ENCODE measurements at places on chromosomes 11 and 22. TPM values are rescaled to one million over a fixed set of nuclear protein-coding genes. Genes with fewer than 3 reads are reported as not detected.

GRCh38 chr22:35997438-35997837, 31.2 kb downstream of the RBFOX2 start:
- H3K4me3 ChIP-seq, result no peak overlapping the region
- no peak overlapping the region for H3K27ac ChIP-seq
- no peaks in the 10 kb centered on the region for H3K4me1 ChIP-seq
- no peaks in the 10 kb centered on the region for H3K36me3 ChIP-seq
- no peak for DNase-seq
- no peaks in the 10 kb centered on the region for H3K27me3 ChIP-seq

DNA sequence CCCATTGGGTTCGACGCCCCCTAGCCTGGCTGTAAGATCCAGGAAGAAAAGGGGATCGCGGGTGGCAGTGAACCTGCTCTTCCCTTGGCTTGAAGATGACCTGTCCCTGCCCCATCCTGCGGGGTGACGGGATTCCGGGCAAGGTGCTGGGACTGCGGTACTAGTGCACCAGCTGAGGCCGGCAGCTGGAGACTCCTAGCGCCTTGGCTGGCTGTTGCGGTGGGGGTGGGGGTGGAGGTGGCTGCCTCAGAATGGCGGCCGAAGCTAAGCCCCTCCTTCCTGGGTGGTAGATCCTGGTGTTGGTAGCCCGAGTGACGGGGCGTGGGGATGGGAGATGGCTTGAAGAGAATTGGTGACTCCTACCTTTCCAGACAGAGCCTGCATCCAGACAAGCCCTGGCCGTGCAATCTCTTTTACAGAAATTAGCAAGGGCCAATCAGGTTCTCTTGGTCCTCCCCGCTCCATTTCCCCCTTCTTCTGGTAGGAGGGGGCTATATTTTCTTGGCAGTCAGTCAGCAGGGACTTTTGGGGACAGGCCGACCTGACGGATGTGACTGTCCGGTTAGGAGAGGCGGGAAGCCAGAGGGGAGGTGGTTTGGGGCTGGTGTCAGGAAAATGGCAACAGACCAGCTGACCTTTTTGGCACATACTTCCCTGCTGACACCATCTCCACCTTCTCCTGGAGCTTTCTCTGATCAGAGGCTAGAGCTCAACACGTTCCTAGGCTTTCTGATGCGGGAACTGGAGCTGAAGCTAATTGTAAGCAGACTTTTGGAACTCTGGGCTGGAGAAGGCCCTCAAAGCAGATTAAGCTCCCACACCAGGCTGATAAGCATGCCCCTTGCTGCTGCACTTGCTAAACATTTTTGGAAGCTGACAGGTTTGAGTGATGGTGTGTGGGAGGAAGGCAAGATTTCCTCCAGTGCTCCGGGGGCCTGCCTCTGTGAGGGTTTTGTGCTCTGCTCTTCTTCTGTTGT, 2.0 kb downstream of the NAV2 start:
- H3K36me3 ChIP-seq, result no peaks in the 10 kb centered on the region
- peak overlapping the region; percentile 96 for H3K4me3 ChIP-seq
- H3K27ac ChIP-seq, result no peak overlapping the region
- peaks cover 58% of the 10 kb centered on the region for H3K27me3 ChIP-seq
- H3K4me1 ChIP-seq, result peaks cover 19% of the 10 kb centered on the region

The GAL3ST1 gene
- 1.7 TPM for total RNA-seq

DNA sequence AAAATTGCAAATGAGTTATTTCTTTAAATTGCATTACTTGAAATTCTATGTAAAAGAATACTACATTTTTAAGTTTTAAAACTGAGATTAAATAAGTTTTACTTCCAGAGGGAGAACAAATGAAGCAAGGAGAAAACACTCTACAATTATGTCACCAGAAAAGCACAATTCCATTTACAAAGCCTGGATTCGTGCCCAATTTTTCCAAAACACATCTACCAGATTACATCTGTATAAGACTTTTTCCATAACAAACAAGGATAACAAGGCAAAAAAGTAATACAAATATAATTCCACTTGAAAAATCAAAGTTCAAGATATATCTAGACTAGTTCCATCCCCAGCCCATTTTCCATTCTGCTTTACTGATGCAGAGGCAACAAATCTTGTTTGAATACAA, 40.5 kb downstream of the MTMR2 start:
- H3K27me3 ChIP-seq, result no peaks in the 10 kb centered on the region
- no peak overlapping the region for H3K27ac ChIP-seq
- H3K4me1 ChIP-seq, result peaks cover 4% of the 10 kb centered on the region
- H3K36me3 ChIP-seq, result peaks cover 7% of the 10 kb centered on the region

DNA sequence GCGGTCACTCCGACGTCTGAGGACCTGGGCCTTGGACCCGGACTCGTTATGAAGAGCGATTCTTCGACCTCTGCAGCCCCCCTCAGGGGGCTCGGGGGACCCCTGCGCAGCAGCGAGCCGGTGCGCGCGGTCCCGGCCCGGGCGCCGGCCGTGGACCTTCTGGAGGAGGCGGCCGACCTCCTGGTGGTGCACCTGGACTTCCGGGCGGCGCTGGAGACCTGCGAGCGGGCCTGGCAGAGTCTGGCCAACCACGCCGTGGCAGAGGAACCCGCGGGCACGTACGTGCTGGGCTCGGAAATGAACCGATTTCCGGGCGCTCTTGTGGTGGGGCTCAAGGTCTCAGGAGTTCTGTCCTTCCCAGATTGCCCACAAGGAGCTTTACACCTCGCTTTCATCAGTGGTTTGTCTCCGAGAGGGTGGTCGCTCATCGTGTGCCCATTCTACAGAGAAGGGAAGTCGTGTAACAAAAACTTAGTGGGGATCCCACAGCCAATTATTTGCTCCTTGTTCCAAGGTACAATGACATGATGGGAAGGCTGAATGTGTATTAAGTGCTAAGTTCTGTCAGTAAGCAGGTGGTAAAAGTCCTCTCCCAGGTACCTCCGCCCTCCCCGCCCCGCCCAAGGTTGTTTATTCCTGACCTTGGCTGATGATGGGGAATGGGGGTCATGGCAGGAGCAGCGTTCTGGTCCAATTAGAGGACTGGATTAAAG, 695 bp downstream of the PEX26 start:
- H3K4me3 ChIP-seq, result peak overlapping the region; percentile 96
- peak overlapping the region; percentile 95 for H3K27ac ChIP-seq
- H3K36me3 ChIP-seq, result peaks cover 30% of the 10 kb centered on the region
- peaks cover 50% of the 10 kb centered on the region for H3K4me1 ChIP-seq
- no peaks in the 10 kb centered on the region for H3K27me3 ChIP-seq
- DNase-seq, result peak; percentile 68

The C22orf15 gene
- total RNA-seq, result 1.5 TPM

- H3K27me3 ChIP-seq, result peaks cover 44% of the 10 kb centered on the region
- H3K4me3 ChIP-seq, result no peak overlapping the region
- DNase-seq, result no peak
- peaks cover 8% of the 10 kb centered on the region for H3K4me1 ChIP-seq
- H3K36me3 ChIP-seq, result no peaks in the 10 kb centered on the region
- no peak overlapping the region for H3K27ac ChIP-seq
Observed at GRCh38 chr11:86818462-86819192, 18.3 kb downstream of the PRSS23 start.

GRCh38 chr11:12248330-12248729, 129.0 kb upstream of the PARVA start:
- H3K27me3 ChIP-seq, result no peaks in the 10 kb centered on the region
- no peak overlapping the region for H3K4me3 ChIP-seq
- H3K27ac ChIP-seq, result no peak overlapping the region
- no peak for DNase-seq
- H3K36me3 ChIP-seq, result peaks cover 19% of the 10 kb centered on the region

DNA sequence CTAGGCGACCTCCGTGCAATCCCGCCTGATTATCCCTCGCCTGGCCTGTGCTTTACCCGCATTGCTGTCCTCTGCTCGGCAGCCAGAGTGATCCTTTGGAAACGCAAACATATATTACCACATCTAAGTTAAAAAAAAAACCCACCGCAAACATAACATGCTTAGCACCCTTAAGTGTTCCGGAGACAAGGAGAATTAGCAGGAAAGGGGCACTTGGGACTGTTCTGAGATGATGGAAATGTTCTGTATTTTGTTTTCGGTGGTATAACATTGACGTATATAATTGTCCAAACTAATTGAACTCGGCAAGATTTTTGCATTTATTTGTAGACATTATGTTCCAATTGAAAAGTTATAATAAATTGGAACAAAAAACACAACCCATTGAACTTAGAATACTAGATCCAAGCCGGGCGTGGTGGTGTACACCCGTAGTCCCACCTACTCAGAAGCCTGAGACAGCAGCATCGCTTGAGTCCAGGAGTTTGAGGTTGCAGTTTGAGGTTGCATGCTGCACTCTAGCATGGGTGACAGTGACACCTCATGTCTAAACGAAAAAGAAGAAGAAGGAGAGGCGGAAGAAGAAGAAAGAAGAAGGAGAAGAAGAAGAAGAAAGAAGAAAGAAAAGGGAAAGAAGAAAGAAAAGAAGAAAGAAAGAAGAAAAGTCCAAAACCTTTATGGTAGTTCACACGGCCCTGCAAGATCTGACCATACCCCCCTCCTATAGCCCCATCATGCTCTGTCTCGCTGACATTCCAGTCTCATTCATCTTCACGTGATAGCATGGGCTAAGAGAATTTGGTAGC, 604 bp upstream of the POLR3H start:
- H3K27ac ChIP-seq, result peak overlapping the region; percentile 84
- DNase-seq, result no peak
- H3K4me1 ChIP-seq, result peaks cover 46% of the 10 kb centered on the region
- no peaks in the 10 kb centered on the region for H3K27me3 ChIP-seq
- peaks cover 1% of the 10 kb centered on the region for H3K36me3 ChIP-seq

DNA sequence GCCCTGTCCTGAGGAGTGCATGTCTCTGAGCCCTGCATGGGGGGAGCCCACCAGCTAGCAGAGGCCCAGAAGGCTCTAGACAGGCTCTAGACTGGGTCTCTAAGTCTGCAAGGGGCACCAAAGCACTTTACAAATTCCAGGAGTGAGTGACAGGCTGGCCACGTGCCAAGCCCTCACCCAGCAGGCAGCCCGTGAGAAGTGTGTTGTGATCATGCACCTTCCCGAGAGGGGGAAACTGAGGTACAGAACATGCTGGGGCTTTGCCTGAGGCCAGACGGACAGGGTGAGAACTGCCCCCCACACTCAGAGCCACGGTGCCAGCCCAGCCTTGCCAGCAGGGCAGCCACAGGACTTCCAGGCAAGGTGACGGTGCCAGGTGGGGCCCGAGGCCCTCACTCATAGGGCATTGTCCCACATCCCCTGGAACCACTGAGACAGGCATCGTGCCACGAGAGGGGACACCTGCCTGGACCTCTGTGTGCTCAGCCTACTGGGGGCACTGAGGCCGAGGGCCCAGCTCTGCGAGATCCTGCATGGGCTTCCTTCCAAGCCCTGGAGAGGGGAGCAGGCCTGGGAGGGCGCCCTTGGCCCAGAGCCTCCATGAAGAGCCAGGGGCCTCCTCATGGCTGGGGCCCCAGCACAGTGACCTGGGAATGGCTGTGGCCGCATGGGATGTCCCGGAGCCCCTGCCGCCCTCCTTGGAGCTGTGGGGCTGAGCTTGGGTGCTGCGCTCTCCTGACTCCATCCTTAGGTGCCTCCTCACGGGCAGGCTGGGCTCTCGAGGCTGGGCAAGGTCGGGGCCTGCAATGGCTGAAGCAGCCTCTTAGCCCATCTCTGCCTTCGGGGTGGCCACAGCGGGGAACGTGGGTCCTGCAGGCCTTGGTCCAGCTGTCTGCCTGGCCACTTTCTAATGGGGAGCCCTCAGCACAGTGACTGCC, 121.5 kb downstream of the KCNQ1OT1 start:
- H3K4me3 ChIP-seq, result no peak overlapping the region
- no peaks in the 10 kb centered on the region for H3K4me1 ChIP-seq
- DNase-seq, result no peak
- no peak overlapping the region for H3K27ac ChIP-seq

DNA sequence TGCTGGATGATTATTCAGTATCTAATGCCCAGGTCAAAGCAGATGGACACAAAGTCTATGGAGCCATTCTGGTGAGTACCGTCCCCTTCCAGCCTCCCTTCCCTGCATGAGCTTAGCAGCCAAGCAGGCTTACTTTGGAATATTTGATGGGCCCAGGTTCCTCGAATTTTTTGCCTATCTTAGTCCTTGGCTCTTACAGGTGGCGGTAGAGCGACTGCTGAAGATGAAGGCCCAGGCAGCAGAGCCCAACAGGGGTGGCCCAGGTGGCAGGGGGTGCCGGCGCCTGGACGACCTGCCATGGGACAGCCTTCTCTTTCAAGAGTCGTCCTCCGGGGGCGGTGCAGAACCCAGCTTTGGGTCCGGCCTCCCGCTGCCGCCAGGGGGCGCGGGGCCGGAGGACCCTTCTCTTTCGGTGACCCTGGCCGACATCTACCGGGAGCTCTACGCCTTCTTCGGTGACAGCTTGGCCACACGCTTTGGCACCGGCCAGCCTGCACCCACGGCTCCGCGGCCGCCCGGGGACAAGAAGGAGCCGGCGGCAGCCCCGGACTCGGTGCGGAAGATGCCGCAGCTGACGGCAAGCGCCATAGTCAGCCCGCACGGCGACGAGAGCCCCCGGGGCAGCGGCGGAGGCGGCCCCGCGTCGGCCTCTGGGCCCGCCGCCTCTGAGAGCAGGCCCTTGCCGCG, 741 bp upstream of the TMEM179B start:
- H3K4me3 ChIP-seq, result peak overlapping the region; percentile 96
- peak; percentile 92 for DNase-seq
- H3K27ac ChIP-seq, result peak overlapping the region; percentile 86
- H3K4me1 ChIP-seq, result peaks cover 50% of the 10 kb centered on the region
- no peaks in the 10 kb centered on the region for H3K27me3 ChIP-seq
- peaks cover 16% of the 10 kb centered on the region for H3K36me3 ChIP-seq

DNA sequence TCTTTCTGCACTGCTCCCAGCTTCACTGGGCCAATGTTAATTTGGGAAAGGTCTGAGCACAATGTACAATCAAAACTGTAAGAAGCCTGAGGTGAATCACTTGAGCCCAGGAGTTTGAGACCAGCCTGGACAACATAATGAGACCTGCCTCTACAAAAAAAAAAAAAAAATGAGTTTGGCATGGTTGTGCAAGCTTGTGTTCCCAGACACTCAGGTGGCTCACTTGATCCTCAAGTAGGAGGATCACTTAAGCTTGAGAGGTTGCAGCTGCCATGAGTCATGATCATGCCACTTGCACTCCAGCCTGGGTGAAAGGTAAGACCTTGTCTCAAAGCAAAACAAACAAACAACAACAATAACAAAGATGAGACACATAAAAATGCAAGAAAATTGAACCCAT, 38.6 kb upstream of the SC5D start:
- no peak overlapping the region for H3K4me3 ChIP-seq
- H3K4me1 ChIP-seq, result peaks cover 4% of the 10 kb centered on the region
- no peak for DNase-seq
- peaks cover 31% of the 10 kb centered on the region for H3K27me3 ChIP-seq

The GVQW3 gene
- total RNA-seq, result 3.6 TPM

GRCh38 chr11:119378851-119379465, 2.5 kb downstream of the USP2 start:
- H3K4me1 ChIP-seq, result peaks cover 5% of the 10 kb centered on the region
- no peaks in the 10 kb centered on the region for H3K27me3 ChIP-seq
- no peak overlapping the region for H3K27ac ChIP-seq
- no peak overlapping the region for H3K4me3 ChIP-seq
- no peaks in the 10 kb centered on the region for H3K36me3 ChIP-seq
- no peak for DNase-seq

The HEPACAM gene
- not detected for total RNA-seq

- H3K4me3 ChIP-seq, result no peak overlapping the region
- peak overlapping the region; percentile 30 for H3K27ac ChIP-seq
- peaks cover 38% of the 10 kb centered on the region for H3K4me1 ChIP-seq
- no peaks in the 10 kb centered on the region for H3K27me3 ChIP-seq
- DNase-seq, result peak; percentile 64
Observed at GRCh38 chr11:102390667-102391465, 43.9 kb downstream of the BIRC2 start.

- peaks cover 56% of the 10 kb centered on the region for H3K4me1 ChIP-seq
- peak overlapping the region; percentile 77 for H3K27ac ChIP-seq
- no peaks in the 10 kb centered on the region for H3K27me3 ChIP-seq
- H3K4me3 ChIP-seq, result peak overlapping the region; percentile 94
- peak; percentile 92 for DNase-seq
Observed at GRCh38 chr11:14904745-14905103, 12.7 kb upstream of the CYP2R1 start.

The POU2AF1 gene
- 12.4 TPM for total RNA-seq
